Caco-2 (cell line): ENCODE measurements at places on chromosomes 3 and 15. TPM values are rescaled to one million over a fixed set of nuclear protein-coding genes. Genes with fewer than 3 reads are reported as not detected.

DNA sequence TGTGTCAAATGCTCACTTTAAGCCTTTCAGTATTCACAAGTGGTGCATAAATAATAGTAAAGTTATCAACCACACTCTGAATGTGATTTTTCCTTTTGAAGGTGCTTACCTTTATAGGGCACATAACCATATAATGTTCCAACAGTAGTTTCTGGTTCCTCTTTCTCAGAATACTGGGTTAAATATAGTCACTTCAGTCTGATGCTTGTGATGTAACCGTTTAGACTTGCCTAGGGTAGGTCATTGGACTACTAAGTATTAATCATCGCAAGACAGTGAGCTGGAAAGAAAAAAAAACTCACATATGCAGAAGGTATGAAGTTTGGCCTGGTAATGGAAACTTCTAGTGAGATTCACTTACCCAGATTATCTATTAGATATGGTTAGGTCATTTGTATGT lies 1.9 kb downstream of the KBTBD8 start:
- no peak overlapping the region for H3K4me3 ChIP-seq
- H3K27ac ChIP-seq = no peak overlapping the region
- DNase-seq = no peak

DNA sequence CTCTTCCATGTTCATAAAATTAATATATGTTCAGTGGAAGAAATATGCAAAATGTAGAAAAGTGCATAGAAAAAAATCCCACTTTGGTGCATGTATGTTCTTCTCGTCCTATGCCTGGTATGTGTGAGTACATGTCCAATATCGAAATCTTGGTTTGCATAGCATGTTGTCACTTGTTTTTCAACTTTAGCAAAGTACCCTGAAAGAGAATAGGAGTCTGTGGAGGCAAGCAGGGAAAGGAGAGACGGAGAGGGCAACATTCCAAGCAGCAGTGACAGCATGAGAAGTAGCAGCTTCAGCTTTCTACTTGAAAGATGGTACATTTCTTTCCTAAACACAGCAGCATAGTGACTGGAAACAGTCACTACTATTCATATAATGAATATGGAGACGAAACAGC lies 56.8 kb upstream of the CACNA2D3 start:
- no peak overlapping the region for H3K27ac ChIP-seq
- H3K36me3 ChIP-seq = no peaks in the 10 kb centered on the region
- no peak for DNase-seq
- no peaks in the 10 kb centered on the region for H3K4me1 ChIP-seq

GRCh38 chr3:189698811-189699210 lies 67.6 kb downstream of the TP63 start:
- no peak overlapping the region for H3K4me3 ChIP-seq
- peaks cover 4% of the 10 kb centered on the region for H3K4me1 ChIP-seq
- no peak overlapping the region for H3K27ac ChIP-seq

- DNase-seq = no peak
- H3K36me3 ChIP-seq = no peaks in the 10 kb centered on the region
- no peak overlapping the region for H3K27ac ChIP-seq
Observed at GRCh38 chr15:77769700-77770099, 137.0 kb upstream of the LINGO1 start.

DNA sequence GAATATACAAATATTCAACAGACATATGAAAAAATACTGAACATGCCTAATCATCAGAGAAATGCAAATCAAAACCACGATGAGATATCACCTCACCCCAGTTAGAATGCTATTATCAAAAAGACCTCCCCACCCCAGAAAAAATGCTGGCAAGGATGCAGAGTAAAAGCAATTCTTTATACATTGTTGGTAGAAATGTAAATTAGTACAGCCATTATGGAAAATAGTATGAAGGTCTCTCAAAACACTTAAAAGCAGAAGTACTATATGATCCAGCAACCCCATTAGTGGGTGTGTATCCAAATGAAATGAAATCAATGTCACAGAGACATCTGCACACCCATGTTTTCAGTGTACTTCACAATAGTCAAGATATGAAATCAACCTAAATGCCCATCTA lies 308.7 kb downstream of the CHST2 start:
- no peaks in the 10 kb centered on the region for H3K36me3 ChIP-seq
- DNase-seq = no peak
- H3K27ac ChIP-seq = no peak overlapping the region
- no peak overlapping the region for H3K4me3 ChIP-seq

DNA sequence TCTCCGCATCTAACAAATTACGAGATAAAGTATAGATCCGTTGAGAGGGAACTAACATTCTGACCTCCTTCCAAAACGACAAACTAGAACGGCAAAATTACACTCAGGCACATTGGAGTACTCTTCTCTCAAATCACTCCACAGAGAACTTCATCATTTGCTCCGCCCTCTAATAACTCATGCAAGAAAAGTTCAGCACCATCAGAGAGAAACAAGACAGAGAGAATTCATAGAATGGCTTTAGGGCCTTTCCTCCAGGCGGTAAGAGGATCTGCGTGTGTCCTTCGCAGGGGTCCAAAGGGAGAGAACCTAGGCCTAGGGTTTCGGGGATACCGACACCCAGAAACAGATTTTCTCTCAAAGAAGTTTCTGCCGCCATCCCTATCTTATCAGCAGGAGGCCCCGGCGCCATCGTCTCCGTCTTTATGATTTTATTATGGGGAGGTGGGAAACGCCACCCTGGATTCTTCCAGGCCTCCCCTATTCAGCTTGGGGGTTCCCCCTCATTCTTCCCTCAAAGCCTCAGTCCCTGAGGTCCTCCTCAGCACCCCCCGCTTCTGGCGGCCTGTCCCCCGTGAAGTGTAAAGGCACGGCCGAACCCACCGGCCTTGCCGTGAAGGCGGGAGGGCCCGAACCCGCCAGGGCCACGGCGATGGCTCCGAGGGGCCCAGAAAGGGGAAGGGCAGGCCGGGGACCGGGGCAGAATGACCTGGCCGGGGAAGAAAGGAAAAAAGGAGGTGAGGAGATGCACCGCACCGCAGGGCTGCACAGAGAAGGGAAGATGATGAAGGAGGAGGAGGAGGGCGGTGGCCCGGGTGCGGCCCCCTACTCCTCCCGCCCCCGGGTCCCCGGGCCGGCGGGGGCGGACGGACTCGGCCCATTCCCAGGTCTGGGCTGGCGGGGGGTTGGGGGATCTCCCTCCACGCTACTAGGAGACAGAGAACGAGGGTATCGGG lies 768 bp downstream of the UBXN7 start:
- H3K27ac ChIP-seq = peak overlapping the region; percentile 93
- peak; percentile 39 for DNase-seq

- DNase-seq = no peak
- H3K36me3 ChIP-seq = no peaks in the 10 kb centered on the region
Observed at GRCh38 chr15:86439614-86440013, 359.9 kb downstream of the AGBL1 start.

GRCh38 chr3:41700155-41700554 lies 261.7 kb downstream of the ULK4 start:
- H3K27ac ChIP-seq = no peak overlapping the region
- no peaks in the 10 kb centered on the region for H3K4me1 ChIP-seq
- no peaks in the 10 kb centered on the region for H3K27me3 ChIP-seq
- H3K36me3 ChIP-seq = no peaks in the 10 kb centered on the region
- no peak overlapping the region for H3K4me3 ChIP-seq

GRCh38 chr3:61812517-61812916 lies 251.1 kb downstream of the PTPRG start:
- no peaks in the 10 kb centered on the region for H3K36me3 ChIP-seq
- H3K27ac ChIP-seq = peak overlapping the region; percentile 24
- H3K4me3 ChIP-seq = no peak overlapping the region
- no peaks in the 10 kb centered on the region for H3K27me3 ChIP-seq
- no peak for DNase-seq

DNA sequence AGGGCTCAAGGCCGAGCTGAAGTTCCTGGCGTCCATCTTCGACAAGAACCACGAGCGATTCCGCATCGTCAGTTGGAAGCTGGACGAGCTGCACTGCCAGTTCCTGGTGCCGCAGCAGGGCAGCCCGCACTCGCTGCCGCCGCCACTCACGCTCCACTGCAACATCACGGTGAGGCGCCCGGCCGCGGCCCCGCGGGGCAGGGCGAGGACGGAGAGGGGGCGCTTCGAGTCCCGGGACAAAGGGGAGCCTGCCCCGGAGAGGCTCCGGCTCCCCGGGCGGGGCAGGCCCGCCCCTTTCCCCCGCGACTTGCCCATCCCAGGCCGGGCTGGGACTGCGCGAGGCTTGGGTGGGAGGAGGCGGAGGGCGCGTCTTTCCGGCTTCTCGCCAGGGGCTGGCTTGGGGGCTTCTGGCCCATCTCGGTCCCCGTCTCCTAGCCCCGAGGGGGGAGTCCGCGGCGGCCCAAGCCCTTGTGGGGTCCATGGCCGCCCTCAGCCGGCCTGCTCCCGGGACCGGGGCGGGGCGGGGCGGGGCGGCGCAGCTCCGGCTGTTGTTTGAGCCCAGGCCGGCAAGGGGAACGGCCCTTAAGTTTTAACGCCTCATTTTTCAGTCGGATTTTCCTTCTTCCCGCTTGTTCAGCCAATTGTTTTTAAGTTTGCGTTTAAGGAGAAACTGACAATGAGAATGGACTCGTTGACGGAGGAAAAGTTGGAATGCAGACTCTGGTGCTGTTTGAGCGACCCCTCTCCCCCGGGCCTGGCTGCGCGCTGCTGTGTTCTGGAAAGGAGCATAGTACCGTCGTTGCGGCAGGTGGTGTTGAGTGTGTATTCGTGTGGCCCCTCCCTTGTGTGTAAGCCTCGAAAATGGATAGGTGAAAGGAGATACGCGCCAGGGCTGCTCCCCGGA lies 683 bp downstream of the UBE2Q2 start:
- no peaks in the 10 kb centered on the region for H3K36me3 ChIP-seq
- peaks cover 12% of the 10 kb centered on the region; the same call in 1 of the 2 replicates for H3K4me1 ChIP-seq
- peak overlapping the region; percentile 97 for H3K4me3 ChIP-seq

GRCh38 chr15:101122266-101122665 lies 129.6 kb downstream of the CHSY1 start:
- H3K27ac ChIP-seq = no peak overlapping the region
- no peaks in the 10 kb centered on the region for H3K4me1 ChIP-seq
- no peaks in the 10 kb centered on the region for H3K27me3 ChIP-seq
- H3K4me3 ChIP-seq = no peak overlapping the region
- DNase-seq = no peak

GRCh38 chr3:13927295-13927694 lies 47.4 kb upstream of the WNT7A start:
- H3K27me3 ChIP-seq = no peaks in the 10 kb centered on the region
- H3K4me1 ChIP-seq = no peaks in the 10 kb centered on the region

DNA sequence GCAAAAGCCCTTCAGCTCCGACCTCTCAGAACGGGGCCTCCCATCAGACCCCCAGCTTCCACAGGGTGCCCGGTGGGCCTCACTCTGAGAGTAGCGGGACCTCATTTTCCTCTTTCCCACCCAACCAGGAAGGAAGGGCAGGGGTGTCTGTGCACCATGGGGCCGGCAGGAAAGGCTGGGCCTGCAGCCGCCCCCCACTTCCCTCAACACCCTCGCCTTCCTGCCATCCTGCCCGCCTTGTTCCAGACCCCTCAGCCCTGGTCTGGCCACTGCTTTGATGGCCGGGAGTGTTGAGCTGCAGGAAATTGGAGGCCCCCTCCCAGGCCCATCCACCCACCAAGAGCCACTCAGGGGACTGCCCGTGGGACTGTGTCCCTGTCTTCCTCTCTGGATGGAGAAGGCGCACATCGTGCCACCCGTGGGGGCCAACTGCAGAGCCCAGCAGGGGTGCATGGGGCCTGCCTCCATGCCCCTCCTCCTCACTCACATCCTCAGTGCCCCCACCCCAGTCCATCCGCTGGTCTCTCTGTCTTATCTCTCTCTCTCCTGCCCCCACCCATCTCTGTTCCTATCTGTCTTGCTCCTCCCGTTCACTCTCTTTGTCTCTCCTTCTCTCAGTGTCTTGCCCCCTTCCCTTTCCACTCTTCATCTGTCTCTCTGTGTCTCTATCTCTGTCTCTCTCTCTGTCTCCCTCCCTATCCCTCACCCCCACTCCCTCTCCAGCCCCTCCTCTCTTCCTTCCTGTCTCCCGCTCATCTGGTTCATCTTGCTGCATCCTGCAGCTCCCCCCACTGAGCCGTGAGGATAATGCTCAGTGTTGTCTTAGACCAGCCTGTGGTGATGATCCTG lies 1.8 kb upstream of the PLXND1 start:
- no peak overlapping the region for H3K4me3 ChIP-seq
- H3K27me3 ChIP-seq = no peaks in the 10 kb centered on the region
- peaks cover 32% of the 10 kb centered on the region for H3K4me1 ChIP-seq
- no peak for DNase-seq
- no peak overlapping the region for H3K27ac ChIP-seq
- H3K36me3 ChIP-seq = no peaks in the 10 kb centered on the region

The TF gene
- 23.4 and 26.6 TPM in 2 replicates for total RNA-seq

The VGLL3 gene
- total RNA-seq = 8.2 and 10.4 TPM in 2 replicates

The ANKRD28 gene
- total RNA-seq = 30.7 and 37.2 TPM in 2 replicates

The SAMMSON gene
- not detected in 2 replicates for total RNA-seq

The TRPM1 gene
- not detected in 2 replicates for total RNA-seq
